Natural killer cell (primary cell): ENCODE measurements at places on chromosomes 16 and 17. TPM values are rescaled to one million over a fixed set of nuclear protein-coding genes. Genes with fewer than 3 reads are reported as not detected.

DNA sequence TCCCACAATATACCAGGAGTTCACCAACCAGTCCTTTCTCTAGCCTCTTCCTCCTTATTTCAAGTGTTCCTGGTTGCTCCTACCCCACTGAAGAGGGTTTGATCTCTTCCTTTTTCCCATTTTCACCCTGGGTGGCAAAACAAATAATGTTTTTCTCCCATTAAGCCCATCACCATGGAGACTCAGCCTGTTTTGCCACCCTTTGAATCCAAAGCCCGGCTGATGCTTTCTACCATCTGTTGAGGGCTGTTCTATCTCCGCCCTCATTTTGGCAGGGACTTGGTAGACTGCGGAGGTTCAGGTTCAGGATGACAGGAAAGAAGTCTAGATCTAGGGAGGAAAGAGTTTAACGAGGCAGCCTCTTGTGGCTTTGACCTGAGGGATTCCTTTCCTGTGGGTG lies 2.6 kb downstream of the DNAH2 start:
- no peak overlapping the region for H3K27ac ChIP-seq
- no peak overlapping the region for H3K4me3 ChIP-seq
- H3K4me1 ChIP-seq, result peaks cover 12% of the 10 kb centered on the region
- no peak for DNase-seq
- peaks cover 27% of the 10 kb centered on the region for H3K27me3 ChIP-seq

GRCh38 chr16:28258567-28258966 lies 33.8 kb upstream of the SBK1 start:
- H3K4me1 ChIP-seq, result peaks cover 41% of the 10 kb centered on the region
- H3K27me3 ChIP-seq, result peaks cover 5% of the 10 kb centered on the region
- H3K36me3 ChIP-seq, result no peaks in the 10 kb centered on the region
- no peak overlapping the region for H3K4me3 ChIP-seq

DNA sequence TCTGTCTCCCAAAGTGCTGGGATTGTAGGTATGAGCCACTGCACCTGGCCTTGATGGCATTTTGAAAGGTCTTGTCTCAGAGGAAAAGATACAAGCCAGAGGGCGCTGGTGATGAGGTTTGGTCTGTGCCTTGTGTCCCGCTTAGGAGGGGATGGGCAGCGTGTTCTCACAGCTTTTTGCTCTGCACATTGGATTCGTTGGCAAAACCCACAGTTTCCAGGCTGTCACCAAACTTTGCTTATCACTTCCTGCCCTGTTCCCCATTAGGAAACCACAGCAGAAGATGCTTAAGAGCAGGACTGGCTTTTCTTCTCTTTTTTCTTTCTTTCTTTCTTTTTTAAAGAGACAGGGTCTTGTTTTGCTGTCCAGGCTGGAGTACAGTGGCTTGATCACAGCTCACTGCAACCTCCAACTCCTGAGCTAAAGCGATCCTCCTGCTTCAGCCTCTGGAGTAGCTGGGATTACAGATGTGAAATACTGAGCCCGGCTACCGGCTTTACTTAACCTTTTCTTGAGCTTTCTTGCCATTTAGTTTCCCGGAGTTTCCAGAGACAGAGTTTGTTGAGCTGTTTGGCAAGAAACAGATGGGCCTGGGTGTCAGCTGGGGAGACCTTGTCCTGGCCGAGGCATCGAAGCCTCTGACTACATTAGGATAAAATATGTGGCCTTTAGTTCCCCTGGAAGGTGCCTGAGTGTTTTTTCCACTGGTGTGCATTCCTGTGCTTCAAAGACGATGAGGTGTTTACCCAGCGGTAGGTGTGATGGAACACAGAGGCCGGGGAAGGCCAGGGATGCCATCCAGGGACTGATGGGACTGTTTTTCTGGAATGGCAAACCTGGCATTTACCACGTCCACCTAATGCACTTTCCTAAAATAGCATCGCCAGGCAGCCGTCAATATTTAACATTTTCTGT lies 112.9 kb downstream of the ABCC1 start:
- H3K27ac ChIP-seq, result no peak overlapping the region
- peaks cover 26% of the 10 kb centered on the region for H3K4me1 ChIP-seq
- no peaks in the 10 kb centered on the region for H3K36me3 ChIP-seq
- no peak overlapping the region for H3K4me3 ChIP-seq
- no peaks in the 10 kb centered on the region for H3K27me3 ChIP-seq
- no peak for DNase-seq

- peak within 1 kb of the TSS; percentile 83 for H3K4me3 ChIP-seq
- DNase-seq, result peak; percentile 36
- H3K27me3 ChIP-seq, result peaks cover 2% of the 10 kb centered on the region
- no peaks in the 10 kb centered on the region for H3K36me3 ChIP-seq
- H3K4me1 ChIP-seq, result peaks cover 23% of the 10 kb centered on the region
Observed at GRCh38 chr16:56657555-56658326, at the start of gene MT1F. Gene MT1F (plus strand): TSS chr16:56657959. CDS start chr16:56658059, 100 bp downstream.

- DNase-seq, result no peak
- peaks cover 57% of the 10 kb centered on the region for H3K4me1 ChIP-seq
- H3K27me3 ChIP-seq, result no peaks in the 10 kb centered on the region
- no peaks in the 10 kb centered on the region for H3K36me3 ChIP-seq
- no peak overlapping the region for H3K27ac ChIP-seq
Observed at GRCh38 chr16:56858374-56858773, 6.6 kb upstream of the SLC12A3 start.

- DNase-seq, result no peak
- H3K27me3 ChIP-seq, result no peaks in the 10 kb centered on the region
- no peaks in the 10 kb centered on the region for H3K4me1 ChIP-seq
- no peak overlapping the region for H3K4me3 ChIP-seq
Observed at GRCh38 chr17:53462393-53462811, 360.3 kb upstream of the KIF2B start.

GRCh38 chr17:74176546-74177001 lies 26.9 kb upstream of the RPL38 start:
- H3K4me1 ChIP-seq, result no peaks in the 10 kb centered on the region
- H3K36me3 ChIP-seq, result no peaks in the 10 kb centered on the region
- no peak overlapping the region for H3K27ac ChIP-seq
- peaks cover 4% of the 10 kb centered on the region for H3K27me3 ChIP-seq
- H3K4me3 ChIP-seq, result no peak overlapping the region
- DNase-seq, result peak; percentile 51

DNA sequence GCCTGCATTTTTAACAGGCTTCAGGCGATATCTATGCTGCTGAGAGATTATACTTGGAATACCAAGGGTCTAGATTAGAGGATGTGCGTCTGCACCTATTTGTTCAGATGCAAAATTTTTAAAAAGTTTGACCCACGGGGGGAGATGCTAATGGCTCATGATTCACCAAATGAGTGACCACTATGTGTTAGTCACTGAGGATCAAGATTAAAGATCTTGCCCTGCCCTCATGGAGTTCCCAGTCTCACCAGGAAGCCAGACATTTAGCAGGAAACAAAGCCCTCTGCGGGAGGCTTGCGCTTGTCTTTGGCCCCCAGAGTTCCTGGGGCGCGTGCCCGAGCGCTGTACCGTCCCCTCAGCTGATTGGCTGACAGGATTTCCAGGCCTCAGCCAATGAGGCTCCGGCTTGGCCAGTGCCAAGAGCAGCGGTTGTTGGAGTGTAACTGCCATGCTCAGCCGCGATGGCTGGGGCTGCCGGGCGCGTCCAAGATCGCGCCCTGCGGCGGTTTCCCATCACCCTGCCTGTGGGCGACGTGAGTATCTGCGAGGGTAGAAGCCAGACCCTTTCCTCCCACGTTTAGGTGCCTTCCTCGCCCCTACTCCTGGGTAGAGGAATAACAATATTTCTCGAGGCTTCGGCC lies 4.5 kb upstream of the DDX19B start:
- peaks cover 12% of the 10 kb centered on the region for H3K4me1 ChIP-seq
- H3K4me3 ChIP-seq, result no peak overlapping the region
- H3K27ac ChIP-seq, result no peak overlapping the region
- no peak for DNase-seq
- no peaks in the 10 kb centered on the region for H3K36me3 ChIP-seq

- H3K4me3 ChIP-seq, result no peak overlapping the region
- no peaks in the 10 kb centered on the region for H3K4me1 ChIP-seq
- H3K27ac ChIP-seq, result no peak overlapping the region
- H3K27me3 ChIP-seq, result no peaks in the 10 kb centered on the region
Observed at GRCh38 chr16:75342308-75342811, 90.9 kb upstream of the BCAR1 start.

DNA sequence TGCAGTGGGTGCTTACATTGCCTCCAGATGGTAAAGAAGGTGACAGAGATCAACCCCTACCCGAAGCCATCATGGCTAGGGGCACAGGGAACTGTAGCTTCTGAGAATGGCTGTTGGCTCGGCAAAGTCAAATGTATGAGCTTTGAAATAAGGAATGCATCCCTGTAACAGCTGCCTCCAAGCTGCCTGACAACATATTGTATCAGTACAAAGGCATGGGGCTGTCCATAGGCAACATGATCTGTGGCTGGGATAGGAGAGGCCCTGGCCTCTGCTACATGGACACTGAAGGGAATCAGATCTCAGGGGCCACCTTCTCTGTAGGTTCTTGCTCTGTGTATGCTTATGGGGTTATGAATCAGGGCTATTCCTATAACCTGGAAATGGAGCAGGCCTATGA lies 119.2 kb upstream of the NETO2 start:
- H3K4me3 ChIP-seq, result no peak overlapping the region
- no peak for DNase-seq
- H3K4me1 ChIP-seq, result no peaks in the 10 kb centered on the region
- no peak overlapping the region for H3K27ac ChIP-seq

- peaks cover 42% of the 10 kb centered on the region for H3K4me1 ChIP-seq
- H3K27ac ChIP-seq, result peak overlapping the region; percentile 84
- H3K36me3 ChIP-seq, result no peaks in the 10 kb centered on the region
- H3K27me3 ChIP-seq, result no peaks in the 10 kb centered on the region
Observed at GRCh38 chr16:30567991-30568638, 3.4 kb downstream of the ZNF688 start.

DNA sequence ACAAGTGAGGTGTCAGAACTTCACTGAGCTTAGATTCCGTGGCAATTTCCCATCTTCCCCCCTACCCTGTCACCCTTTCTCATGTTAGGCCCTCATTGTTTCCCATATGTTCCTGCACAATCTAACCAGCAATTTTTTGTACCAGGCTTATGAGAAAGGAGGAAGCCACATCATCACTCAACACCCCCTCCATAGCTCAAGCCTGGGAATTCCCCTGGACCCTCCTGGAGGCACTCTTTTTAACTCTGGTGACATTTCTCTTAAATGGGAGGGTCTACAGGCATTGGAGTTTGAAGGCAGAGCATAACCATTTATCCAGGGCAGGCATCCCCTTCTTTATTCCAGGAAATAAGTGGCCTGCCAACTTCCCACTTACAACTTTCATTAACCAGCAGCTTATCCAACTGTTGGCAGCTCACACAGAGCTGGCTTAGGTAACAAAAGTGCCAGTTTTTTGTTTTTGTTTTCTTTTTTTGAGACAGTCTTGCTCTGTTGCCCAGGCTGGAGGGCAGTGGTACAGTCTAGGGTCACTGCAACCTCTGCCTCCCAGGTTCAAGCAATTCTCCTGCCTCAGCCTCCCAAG lies 10.4 kb upstream of the GLG1 start:
- no peak for DNase-seq
- no peak overlapping the region for H3K4me3 ChIP-seq
- H3K27me3 ChIP-seq, result no peaks in the 10 kb centered on the region
- no peaks in the 10 kb centered on the region for H3K4me1 ChIP-seq

DNA sequence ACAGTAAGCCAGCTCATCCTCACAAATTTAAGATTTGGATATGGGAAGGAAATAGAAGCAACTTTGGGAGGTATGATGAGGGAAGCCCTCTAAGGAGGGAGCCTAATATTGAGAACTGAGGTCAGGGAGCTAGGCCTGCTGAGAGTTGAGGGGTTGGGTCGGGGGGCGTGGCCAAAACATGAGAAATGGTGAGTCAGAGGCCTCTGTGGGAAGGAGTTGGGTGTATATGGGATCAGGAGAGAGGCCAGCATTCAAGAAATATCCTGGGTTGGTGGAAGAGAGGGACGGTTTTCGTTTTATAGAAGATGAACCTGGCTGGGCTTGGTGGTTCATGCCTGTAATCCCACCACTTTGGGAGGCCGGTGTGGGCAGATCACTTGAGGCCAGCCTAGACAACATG lies 48.4 kb downstream of the CLEC16A start:
- H3K4me1 ChIP-seq, result peaks cover 7% of the 10 kb centered on the region
- H3K36me3 ChIP-seq, result peaks cover 21% of the 10 kb centered on the region
- no peaks in the 10 kb centered on the region for H3K27me3 ChIP-seq
- no peak overlapping the region for H3K27ac ChIP-seq

GRCh38 chr17:692116-692515 lies 22.5 kb downstream of the VPS53 start:
- DNase-seq, result no peak
- no peaks in the 10 kb centered on the region for H3K4me1 ChIP-seq
- H3K27me3 ChIP-seq, result no peaks in the 10 kb centered on the region
- H3K36me3 ChIP-seq, result peaks cover 57% of the 10 kb centered on the region
- H3K27ac ChIP-seq, result no peak overlapping the region

- H3K27ac ChIP-seq, result peak within 1 kb of the TSS; percentile 85
- H3K4me3 ChIP-seq, result peak within 1 kb of the TSS; percentile 21
- no peak for DNase-seq
- H3K27me3 ChIP-seq, result peaks cover 3% of the 10 kb centered on the region
Observed at GRCh38 chr17:39867880-39868553, at the start of gene ZPBP2. Gene ZPBP2 (plus strand): TSS chr17:39868202. CDS start chr17:39868355, 153 bp downstream.

The NPIPA8 gene
- not detected for total RNA-seq

The TMC5 gene
- not detected for total RNA-seq

The MCRIP1 gene
- total RNA-seq, result 84.2 TPM

The ZP2 gene
- total RNA-seq, result not detected

The HCRT gene
- total RNA-seq, result not detected

The C16orf96 gene
- 0.61 TPM for total RNA-seq

The VTN gene
- not detected for total RNA-seq

The TERB1 gene
- total RNA-seq, result 1.0 TPM

The TBC1D28 gene
- total RNA-seq, result not detected

The ABCC6 gene
- not detected for total RNA-seq

The FOXN1 gene
- total RNA-seq, result not detected
